Naive thymus-derived CD8-positive, alpha-beta T cell (primary cell): ENCODE measurements at places on chromosomes 11 and 22.
A peak's percentile ranks its signal among the peaks of the same experiment; 100 is the strongest.

- H3K4me1 ChIP-seq = peaks cover 4% of the 10 kb centered on the region
- DNase-seq = no peak
- no peak overlapping the region for H3K27ac ChIP-seq
- peak overlapping the region; percentile 23 for H3K4me3 ChIP-seq
These were observed 802 bp downstream of the TENM4 start for GRCh38 chr11:79439886-79440570.

DNA sequence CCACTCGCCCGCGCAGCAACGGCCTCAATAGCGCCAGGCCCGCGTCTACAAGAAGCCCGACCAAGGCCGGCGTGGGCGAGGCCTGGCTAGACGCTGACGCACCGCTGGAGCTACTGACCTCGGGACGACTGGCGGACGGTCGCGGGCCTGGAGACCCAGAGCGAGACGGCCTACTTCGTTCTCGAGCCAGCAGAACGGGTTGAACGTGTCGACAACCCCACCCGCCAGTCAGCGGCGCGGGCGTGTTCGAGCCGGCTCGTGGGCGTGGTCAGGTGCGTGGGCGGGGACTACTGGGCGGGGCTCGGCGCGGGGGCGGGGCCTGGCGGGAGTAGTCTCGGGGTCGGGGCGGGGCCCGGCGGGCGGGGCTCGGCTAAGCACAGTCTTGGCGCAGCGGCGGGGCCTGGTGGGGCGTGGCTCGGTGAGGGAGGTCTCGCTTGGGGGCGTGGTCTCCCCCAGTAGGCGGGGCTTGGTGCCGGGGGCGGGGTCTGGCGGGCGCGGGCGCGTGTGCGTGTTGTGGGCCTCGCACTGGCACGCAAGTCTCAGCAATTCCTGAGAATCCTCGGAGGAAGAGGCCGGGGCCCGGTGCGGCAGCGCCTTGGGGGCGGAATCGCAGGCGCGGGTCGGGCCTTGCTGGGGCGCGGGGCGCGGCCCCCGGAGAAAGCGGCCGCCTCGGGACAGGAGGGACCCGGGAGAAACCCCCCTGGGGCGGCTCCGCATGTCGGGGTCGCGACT is at the start of gene RNH1:
Gene RNH1, minus strand, starts transcription at position 248 of the 732 bp plus-strand sequence. CDS start 5,080 bp downstream, outside the sequence.
- H3K27me3 ChIP-seq = no peaks in the 10 kb centered on the region
- H3K4me3 ChIP-seq = peak within 1 kb of the TSS; percentile 95
- H3K36me3 ChIP-seq = peaks cover 18% of the 10 kb centered on the region
- DNase-seq = peak; percentile 95
- peaks cover 34% of the 10 kb centered on the region for H3K4me1 ChIP-seq

DNA sequence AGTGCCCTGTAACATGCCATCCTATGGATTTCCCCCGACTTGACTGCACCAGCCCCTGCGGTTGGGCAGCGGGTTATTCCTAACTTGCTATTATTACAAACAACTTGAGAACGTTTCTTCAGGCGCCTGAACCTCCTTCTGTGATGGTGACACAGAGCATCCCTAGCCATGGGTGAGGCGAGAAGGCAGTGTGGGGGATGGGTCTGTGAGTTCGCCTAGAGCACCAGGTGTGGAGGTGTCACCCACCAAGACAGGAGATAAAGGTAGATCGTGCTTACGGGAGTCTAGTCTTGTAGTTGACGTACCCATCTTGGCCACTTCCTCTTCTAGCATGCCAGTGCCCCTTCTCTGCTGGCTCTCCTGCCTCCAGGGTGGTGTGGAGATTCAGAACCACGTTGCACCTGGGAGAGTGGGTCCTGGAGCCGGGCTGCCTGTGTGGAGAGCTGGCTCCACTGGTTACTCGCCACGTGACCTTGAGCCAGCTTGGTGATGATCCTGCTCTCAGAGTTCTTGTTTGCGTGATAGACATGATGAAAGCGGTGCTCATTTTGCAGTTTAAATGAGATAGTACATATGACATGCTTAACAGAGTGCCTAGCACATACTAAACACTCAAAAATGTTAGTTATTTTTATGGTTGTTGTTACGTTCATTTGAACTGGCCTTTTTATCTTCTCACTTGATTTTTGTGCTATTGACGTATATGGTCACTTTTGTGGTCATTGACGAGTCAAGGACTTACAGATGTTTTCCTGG is 37.8 kb downstream of the TBC1D22A start:
- peaks cover 52% of the 10 kb centered on the region for H3K4me1 ChIP-seq
- H3K27ac ChIP-seq = peak overlapping the region; percentile 39
- peaks cover 67% of the 10 kb centered on the region for H3K36me3 ChIP-seq
- DNase-seq = no peak

DNA sequence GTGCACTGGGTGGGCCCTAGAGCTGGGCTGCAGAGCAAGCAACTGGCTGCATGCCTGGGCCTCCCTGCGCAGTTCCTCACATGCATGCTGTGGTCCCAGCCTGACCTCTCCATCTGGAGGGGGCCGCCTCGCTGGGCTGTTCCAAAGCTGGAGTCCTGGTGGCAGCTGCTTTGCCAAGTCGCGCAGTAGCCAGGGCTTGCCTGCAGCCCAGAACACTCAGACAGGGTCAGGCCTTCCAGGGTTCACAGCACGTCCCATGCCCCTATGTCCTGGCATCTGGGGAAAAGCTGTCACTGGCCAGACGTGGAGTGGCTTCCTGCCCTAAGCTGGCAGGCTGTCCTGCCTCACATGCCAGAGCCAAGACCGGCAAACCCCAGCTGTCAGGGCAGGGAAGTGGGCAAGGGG is 16.5 kb upstream of the CDC42EP2 start:
- no peaks in the 10 kb centered on the region for H3K27me3 ChIP-seq
- no peak overlapping the region for H3K4me3 ChIP-seq
- H3K27ac ChIP-seq = no peak overlapping the region
- H3K4me1 ChIP-seq = peaks cover 1% of the 10 kb centered on the region
- no peak for DNase-seq
- peaks cover 44% of the 10 kb centered on the region for H3K36me3 ChIP-seq

DNA sequence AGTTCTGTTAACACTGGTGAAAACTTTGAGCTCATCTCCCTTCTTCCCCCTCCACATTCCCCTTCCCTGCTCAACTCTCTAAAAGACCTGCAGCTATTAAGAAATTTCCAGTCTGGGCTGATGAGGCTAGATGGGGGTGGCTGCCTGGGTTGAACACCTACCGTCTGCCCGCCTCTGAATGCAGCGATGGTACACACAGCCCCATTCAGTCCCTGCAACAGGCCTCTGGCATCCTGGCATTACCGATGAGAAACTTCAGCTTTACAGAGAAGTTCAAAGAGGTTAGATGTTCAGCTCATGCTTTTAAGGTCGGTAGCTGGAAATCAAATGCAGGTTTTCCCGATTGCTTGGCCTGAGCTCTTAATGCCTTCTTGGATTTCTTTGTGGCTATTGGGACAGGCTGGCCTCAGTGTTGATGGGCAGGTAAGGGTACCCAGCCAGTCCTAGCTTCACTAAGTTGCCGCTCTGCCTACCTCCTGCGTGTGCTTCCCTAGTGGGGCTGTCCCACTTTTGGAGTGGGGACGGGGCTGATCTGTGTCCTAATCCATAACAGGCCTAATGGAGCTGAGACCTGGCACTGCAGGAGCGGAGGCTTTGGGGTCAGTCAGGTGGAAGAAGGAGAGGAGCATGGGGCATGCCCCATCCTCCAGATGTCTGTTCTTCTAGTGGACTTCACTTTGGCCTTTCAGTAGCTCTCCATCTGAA is 49.1 kb downstream of the ZBTB16 start:
- H3K27me3 ChIP-seq = peaks cover 10% of the 10 kb centered on the region
- peaks cover 1% of the 10 kb centered on the region for H3K36me3 ChIP-seq
- H3K4me1 ChIP-seq = peaks cover 84% of the 10 kb centered on the region

DNA sequence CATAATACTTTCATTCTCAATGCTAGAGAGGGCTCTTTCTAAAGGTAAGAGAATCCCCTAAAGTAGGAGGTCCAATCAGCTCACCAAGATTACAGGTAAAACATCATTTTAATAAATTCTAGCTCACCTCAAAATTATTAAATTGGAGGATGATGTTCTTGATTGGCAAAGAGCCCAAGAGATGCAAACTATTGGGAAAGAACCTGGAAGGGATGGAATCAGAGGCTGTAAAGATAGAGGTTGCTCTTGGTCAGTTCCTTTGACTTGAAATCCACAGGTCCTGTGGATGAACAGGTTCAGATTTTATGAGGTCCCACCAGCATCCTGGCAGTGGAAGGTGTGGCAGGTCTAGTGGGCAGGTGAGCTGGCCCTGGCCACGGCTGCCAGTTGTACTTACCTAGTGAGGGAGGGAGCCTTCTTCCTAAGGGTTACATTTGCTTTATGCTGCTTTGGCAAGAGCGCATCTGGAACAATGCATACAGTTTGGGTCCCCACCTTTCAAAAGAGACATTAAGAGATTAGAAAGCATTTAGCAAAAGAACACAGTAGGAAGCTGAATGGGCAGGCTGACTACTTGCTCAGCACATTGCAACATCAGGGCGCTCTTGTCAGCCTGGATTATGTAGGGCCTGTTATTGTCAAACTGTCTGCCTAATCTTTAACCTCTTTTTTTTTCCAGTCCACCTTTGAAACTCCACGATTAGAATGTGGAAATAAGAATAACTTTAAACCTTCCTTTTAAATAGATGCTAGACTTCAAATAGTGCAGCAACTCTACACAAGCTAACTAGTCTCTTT is 97.0 kb downstream of the RDX start:
- no peak overlapping the region for H3K27ac ChIP-seq
- no peaks in the 10 kb centered on the region for H3K36me3 ChIP-seq
- H3K27me3 ChIP-seq = no peaks in the 10 kb centered on the region
- no peak for DNase-seq
- H3K4me3 ChIP-seq = no peak overlapping the region
- H3K4me1 ChIP-seq = no peaks in the 10 kb centered on the region

DNA sequence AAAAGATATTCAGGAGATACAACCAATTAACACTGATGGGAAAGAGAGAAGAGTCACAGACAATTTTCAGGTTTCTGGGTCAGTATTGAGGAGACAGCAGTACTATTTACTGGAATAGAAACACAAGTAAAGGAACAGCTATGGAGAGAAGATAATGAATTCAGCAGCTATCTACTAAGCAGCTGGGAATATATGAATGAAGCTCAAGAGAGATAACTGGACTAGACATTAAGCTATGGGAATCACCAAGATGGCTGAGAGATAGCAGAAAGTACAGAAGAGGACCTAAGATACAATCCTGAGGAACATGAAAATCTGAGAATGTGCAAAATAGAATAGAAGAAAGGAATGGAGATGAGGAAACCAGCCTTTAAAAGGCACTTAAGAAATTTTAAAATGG is 15.9 kb downstream of the ALG9 start:
- no peak for DNase-seq
- no peaks in the 10 kb centered on the region for H3K4me1 ChIP-seq
- H3K4me3 ChIP-seq = no peak overlapping the region
- peaks cover 89% of the 10 kb centered on the region for H3K36me3 ChIP-seq
- H3K27me3 ChIP-seq = no peaks in the 10 kb centered on the region

GRCh38 chr22:24503137-24503842 is 8.2 kb downstream of the UPB1 start:
- H3K27me3 ChIP-seq = no peaks in the 10 kb centered on the region
- H3K36me3 ChIP-seq = no peaks in the 10 kb centered on the region
- peak overlapping the region; percentile 36 for H3K27ac ChIP-seq

DNA sequence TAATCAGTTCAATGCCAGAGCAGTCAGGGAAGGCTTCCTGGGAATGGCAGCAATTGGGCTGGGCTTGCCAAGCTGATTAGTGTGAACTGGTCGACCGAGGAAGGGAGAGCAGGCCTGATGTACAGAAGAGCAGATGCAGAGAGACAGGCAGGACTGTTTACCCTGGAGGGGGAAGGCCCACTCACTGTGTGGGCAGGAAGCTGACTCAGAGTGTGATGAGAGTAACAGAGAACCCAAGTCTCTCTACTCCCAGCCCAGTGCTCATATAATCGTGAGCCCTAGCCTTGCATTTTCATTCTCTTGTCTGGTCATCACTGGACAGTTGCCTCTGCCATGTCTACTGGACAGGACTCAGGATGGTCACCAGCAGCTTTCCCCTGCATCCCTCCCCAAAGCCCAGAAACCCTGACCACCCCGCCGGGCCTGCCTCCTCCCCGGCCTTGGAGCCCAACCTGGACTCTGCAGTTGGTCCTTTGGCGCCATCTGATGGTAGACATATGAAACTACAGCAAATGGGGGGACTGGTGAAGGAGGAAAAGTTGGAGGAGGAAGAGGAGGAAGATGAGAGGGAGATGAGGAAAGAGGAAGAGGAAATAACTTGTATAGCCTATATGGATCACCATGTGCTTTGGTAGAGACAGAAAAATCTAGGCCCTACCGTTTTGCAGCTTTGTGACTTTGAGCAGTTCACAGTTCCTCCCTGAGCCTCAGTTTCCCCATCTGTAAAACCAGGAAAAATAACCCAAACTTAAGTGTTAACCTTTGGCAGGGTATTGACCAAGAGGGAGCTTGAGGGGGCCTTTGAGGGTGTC is 43.4 kb upstream of the PRDM11 start:
- H3K27ac ChIP-seq = peak overlapping the region; percentile 88
- peak; percentile 68 for DNase-seq
- H3K27me3 ChIP-seq = peaks cover 6% of the 10 kb centered on the region

DNA sequence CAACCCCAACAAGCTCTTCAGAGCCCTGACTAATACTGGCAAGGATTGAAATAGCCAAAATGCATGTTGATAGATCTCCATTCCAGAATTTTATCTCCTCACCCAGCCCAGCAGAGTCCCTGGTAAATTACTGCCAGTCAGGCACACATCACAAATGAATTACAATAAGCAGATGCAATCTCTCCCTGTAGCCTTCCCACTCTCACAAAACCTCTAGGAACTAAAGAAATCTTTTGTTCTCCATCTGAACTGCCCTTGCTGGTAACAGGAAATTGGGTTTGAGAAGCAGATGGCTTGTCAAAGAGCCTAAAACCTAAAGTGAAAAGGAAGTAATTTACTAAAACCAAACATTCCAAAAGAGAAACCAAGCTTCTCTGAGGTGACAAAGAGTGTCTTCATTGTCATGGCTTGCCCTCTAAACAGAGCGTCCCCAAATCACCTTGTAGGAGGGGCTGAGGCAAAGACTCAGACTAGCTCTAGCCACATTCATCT is 59.5 kb downstream of the FAM168A start:
- peaks cover 22% of the 10 kb centered on the region for H3K4me1 ChIP-seq
- DNase-seq = peak; percentile 7
- no peaks in the 10 kb centered on the region for H3K27me3 ChIP-seq
- peaks cover 7% of the 10 kb centered on the region for H3K36me3 ChIP-seq
- H3K4me3 ChIP-seq = no peak overlapping the region

GRCh38 chr11:92793189-92793588 is 176.3 kb upstream of the MTNR1B start:
- H3K27me3 ChIP-seq = no peaks in the 10 kb centered on the region
- no peak overlapping the region for H3K4me3 ChIP-seq
- no peak for DNase-seq
- no peak overlapping the region for H3K27ac ChIP-seq
- H3K4me1 ChIP-seq = no peaks in the 10 kb centered on the region
